ENCODE measurements at places on chromosomes 2 and 18.

GRCh38 chr2:39431592-39432316 lies 5.3 kb downstream of the MAP4K3 start:
- no peak for DNase-seq

GRCh38 chr2:197353393-197354168 lies 43.0 kb upstream of the ANKRD44 start:
- no peak for DNase-seq

- DNase-seq, result no peak
Measured at GRCh38 chr2:42132191-42132965, 36.8 kb upstream of the EML4 start.

DNA sequence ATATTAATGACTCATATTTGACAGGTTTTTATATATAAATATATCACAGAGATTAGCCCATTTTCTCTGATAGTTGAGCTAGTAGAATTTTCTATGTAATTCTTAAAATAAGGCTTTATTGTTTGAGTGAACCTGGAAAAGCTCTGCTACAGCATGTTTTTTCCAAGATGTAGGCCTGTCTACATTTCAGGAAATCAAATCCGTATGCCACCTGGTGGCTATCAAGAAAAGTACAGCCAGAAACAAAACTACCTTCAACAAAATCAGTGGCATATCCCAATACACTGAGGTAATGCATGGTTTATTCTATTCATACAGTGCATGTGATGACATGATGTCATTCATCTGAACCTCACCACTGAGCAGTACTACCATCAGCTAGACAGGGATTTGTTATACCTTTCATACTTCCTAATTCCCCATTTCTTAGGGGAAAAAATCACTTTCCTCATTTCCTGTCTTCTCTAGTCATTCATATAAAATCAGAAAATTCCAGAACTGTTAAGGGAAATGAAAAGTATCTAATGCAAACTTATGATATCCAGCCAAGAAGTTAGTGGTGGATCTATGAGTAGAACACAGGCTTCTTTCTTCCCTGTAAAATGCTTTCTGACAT lies 310.4 kb upstream of the SYT4 start:
- DNase-seq, result no peak

GRCh38 chr2:85438201-85439024 lies 19.9 kb downstream of the SH2D6 start:
- DNase-seq, result no peak

- DNase-seq, result no peak
Measured at GRCh38 chr18:12645751-12646203, 12.1 kb downstream of the SPIRE1 start.

DNA sequence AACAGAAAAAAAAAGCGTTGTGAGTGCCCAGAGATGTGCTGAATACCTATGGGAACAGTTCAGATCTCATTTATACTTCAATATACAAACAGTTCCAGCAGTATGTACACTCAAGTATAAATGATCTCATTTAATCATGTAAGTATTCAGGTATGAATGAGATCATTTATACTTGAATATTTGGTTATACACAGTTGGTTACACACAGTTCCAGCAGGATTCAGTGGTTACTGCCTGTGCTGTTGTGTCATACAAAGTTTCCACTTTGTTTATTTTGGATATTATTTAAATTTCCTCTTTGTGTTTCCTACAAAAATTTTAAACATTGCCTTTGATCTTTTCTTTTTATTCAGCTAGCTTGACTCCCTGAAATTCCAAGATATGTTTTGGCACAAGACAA lies 293.5 kb upstream of the SLC39A10 start:
- no peak for DNase-seq

DNA sequence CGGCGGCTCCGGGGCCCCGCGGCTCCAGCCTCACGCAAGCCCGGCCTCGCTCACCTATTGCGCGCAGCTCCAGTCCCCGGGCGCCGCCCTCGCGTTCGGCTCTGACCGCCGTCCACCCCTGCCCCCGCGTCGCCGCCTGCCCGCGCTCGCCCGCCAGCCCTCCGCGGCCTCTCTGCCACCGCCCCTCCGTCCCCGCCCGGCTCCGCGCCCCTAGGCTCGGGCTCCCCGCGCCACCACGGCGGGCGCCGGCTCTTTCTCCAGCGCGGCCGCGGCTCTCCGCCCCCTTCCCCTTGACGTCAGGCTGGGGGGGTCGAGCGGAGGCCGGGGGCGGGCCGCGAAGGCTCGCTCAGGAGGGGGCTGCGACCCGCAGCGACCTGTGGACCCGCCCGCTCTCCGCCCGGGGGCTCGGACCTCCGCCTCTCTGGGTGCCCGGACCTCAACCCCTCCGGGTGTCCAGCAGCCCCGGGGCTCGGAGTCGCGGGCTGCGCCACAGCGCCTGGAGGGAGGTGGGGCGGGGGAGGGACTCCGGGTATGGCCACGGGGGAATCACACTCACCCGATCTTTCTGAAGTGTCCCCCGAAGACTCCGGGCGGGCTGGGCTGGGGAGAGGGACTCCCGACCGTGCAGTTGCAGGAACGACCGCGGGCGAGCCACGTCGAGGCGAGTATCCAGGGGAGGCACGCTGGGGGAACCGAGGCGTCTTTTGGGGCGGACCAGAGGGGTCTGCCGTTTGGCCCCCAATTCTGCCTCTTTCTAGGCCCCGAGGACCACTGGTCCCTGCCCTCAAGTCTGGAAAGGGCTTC lies at the start of gene SEMA4C:
TSS of gene SEMA4C (minus strand) at position 259 of the 804 bp plus-strand sequence. CDS start 2,194 bp downstream, outside the sequence.
- DNase-seq, result no peak

DNA sequence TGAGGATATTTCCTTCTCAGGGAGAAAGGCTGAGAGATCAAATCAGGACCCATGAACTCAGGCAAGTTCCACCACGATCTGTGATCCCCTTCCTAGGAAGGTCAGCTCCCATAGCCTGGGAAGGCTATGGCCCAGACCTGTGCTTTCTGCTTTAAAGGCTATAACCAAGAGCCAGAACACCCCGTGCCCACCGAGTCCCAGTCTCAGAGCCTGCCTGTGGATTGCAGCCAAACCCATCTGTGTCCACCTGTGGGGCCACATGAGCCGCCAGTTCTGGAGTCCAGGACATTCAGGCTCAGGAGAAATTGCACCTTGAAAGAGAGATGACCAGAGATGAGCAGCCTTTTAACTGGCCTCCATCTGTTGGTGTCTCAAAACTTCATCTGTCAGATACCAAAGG lies 46.9 kb downstream of the MAL start:
- no peak for DNase-seq

- no peak for DNase-seq
Measured at GRCh38 chr2:237486819-237487448, at the start of gene MLPH. TSS of gene MLPH (plus strand) at chr2:237487251. CDS start at chr2:237493427, 6,176 bp downstream.

GRCh38 chr2:232365621-232366321 lies 12.8 kb upstream of the ALPP start:
- peak; percentile 76 for DNase-seq

- DNase-seq, result peak; percentile 26
Measured at GRCh38 chr2:70115646-70116442, 28.6 kb downstream of the PCBP1 start.

DNA sequence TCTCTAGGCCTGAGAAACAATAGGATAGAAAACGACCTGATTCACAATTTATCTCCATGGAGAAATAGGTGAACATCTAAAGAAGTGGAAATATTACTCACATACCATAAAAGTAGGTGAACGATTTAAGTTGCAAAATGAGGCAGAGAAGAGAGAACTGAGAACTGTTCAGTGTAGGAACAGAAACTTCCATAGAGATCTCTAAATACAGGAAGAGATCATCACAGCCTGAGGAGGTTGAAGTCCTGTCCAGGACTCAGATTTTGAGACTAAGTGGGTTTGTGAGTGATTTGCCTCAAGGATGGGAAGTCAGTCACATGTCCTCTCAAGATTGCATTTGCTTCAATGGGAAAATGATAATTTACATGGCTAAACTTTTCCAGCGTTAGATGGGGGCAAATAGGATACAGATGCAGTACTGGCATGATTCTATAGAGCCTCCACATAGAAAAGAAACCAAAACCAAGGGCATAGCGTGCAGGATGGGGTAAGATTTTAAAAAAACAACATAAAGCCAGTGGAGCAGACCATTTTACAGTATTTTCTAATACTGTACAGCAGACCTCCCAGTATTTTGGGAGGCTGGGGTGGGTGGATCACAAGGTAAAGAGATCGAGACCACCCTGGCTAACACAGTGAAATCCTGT lies 68.8 kb downstream of the MEP1B start:
- no peak for DNase-seq

GRCh38 chr2:1693723-1694122 lies 50.6 kb downstream of the PXDN start:
- DNase-seq, result no peak

Data from chondrocyte (in vitro differentiated cells).